Testis (tissue), 5 donors: ENCODE measurements at places on chromosomes 2 and 18. TPM values are rescaled to one million over a fixed set of nuclear protein-coding genes. Genes with fewer than 3 reads are reported as not detected.

- no peak for DNase-seq
These were observed 30.6 kb downstream of the ARMC9 start for GRCh38 chr2:231228974-231229529.

GRCh38 chr18:9993521-9994025, 79.8 kb downstream of the VAPA start:
- no peak for DNase-seq

Gene POTEJ
- 17.2 TPM for total RNA-seq

DNA sequence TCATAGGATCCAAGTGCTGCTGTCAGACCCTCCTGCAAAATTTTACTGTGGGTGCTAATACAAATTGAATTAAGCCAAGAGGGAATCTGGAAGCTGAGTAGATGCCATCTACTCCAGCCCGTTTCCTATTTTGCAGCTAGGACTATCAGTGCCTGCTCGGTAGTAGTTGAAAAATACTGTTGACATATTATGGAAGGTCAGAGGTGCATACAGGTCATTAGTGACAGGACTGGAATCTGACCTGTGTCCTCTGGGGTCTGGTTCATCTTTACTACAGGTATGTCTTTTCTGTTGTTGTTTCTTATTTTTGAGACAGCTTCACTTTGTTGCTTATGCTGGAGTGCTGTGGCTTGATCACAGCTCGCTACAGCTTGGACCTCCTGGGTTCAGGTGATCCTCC, 58.8 kb downstream of the MAP4K4 start:
- DNase-seq, result no peak

Gene EVX2
- total RNA-seq, result 1.5 TPM

DNA sequence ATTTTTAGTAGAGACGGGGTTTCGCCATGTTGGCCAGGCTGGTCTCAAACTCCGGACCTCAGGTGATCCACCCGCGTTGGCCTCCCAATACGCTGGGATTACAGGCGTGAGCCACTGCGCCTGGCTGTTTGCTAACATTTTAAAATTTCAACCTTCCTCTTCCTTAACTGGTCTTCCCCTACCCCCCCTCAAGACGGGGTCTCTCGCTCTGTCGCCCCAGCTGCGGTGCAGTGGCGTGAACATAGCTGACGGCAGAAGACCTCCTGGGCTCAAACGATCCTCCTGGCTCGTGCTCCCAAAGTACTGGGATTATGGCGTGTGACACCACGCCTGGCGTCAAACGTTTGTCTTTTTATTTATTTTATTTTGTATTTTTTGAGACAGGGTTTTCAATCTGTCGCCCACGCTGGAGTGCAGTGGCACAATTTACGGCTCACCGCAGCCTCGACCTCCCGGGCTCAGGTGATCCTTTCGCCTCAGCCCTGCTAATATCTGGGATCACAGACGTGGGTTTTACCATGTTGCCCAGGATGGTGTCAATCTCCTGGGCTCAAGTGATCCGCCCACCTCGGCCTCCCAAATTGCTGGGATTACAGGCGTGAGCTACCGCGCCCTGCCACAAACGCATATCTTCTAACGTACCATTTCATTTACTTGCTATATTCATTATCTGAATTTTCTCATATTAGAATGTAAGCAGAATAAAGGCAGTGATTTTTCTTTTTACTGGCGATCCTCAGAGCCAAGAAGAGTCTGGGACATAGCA, 984 bp upstream of the MSH2 start:
- DNase-seq, result no peak

DNA sequence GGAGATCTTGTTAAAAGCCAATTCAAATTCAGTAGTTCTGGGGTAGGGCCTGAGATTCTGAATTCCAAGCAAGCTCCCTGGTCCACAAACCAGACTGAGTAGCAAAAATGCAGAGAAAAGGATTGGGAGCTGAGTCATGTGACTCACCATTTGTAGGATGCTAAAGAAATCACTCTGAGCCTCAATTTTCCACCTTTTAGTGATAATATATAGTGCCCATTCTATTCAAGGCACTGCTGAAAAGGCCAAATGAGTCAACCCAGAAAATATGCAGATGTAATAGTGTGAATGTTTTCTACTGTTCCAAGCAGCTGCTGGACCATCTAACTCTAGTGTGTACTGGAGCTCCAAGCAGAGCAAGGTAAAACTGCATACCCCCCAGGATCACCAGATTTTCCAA, 47.2 kb downstream of the SLC14A2 start:
- no peak for DNase-seq

Gene FRZB
- 25.9 TPM for total RNA-seq

GRCh38 chr2:127672341-127673224, 2.7 kb downstream of the LIMS2 start:
- peak; percentile 12 for DNase-seq

GRCh38 chr18:46298511-46298910, 194.3 kb downstream of the HAUS1 start:
- no peak for DNase-seq

DNA sequence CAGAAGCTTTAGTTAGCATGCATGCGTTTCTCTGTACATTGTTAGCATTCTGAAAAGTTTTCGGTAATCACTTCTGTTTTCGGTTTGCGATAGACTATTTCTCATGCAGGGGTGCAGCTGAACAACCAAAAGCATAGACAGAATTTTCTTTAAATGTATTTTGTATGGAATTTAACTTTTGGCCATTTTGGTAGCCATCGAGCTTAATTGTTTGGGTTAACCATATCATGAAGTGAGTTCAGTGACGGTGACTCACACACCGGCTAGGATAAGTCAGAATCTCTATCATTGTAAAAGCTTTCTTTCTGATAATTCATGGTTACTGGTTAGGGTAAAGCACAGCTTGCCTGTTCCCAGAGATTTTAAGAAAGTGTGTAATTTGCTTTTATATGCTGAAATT, 107.2 kb downstream of the CD226 start:
- DNase-seq, result no peak

- no peak for DNase-seq
These were observed 99.1 kb downstream of the SLC25A12 start for GRCh38 chr2:171794918-171795317.

DNA sequence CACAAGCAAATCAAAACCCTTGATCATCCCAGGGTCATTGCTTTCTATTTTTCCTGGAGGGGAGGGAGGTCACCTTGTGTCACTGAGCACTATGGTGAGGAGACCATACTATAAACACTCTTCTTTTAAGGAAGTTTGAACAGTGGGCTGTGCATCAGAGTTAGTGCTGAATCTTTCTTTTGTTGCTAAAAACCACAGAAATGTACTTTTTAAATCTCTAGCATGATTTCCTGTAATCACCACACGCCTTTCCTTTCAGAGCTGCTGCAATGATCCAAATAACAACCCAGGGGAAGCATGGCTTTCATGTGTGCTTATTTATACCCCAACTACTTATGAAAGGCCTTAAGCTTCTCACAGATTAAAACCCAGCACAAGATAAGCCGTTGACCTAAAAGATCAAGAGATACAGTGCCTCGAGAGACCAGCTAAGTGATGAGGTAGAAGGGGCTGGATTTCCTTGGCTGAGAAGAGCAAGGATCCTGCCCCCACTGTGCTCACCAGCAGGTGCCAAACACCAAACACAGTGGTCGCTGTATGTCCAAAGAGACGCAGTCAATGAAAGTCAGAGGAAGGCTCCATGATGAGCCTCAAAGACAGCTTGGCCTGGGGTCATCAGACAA, 34.7 kb downstream of the TRABD2A start:
- DNase-seq, result no peak

Gene AMER3
- total RNA-seq, result 3.0 TPM

DNA sequence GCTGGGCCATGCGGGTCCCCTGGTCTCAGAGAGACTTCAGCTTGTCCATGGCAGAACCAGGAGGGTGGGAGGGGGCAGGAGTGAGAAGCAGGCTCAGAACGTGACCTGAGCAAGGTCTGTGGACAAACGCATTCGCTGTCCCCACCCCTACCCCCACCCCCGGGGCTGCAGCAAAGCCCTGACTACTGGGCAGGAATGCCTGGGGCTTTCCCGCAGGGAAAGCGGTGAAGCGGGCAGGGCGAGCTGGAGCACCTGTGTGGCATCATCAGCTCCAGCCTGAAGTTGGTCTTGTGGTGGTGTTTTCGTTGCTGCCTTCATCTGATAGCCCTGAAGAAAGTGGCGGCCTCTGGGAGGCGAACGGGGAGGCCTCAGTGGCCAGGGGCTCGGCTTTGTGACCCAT, 26.1 kb upstream of the ALKAL2 start:
- no peak for DNase-seq

- no peak for DNase-seq
These were observed 69.9 kb upstream of the SMAD7 start for GRCh38 chr18:49020621-49021021.

Gene TRIM54
- 46.8 TPM for total RNA-seq

DNA sequence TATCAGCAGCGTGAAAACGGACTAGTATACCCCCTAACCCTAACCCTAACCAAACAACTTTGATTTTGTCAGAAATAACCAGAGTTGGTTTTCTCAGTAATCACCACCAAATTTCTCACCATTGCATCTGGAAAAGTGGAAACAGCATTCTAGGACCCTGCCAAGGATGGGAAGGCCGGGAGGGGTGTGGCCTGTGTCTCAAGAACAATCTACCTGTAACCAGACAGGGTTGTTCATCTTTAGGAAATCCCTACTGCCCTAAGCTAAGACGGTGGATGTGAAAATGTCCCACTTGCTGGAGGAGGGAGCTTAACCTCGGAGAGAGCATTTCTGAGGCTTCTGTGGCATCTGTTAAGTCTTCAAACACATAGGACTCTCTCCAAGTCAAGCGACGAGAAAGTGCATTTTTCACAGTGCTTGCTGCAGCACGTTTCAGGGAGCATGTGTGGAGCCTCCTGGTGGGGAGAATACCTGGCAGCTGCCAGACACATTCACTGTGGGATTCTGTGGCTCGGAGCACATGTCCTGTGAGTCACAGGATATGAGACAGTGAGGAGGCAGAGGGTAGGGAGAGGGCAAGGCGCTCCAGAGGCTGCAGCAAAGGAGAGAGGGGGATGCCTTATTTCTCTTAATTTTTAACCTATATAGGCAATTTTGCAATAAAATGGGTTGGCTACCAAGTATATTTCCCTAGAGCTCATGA, 207.5 kb downstream of the SPP2 start:
- peak; percentile 22 for DNase-seq

Gene ATAD2B
- total RNA-seq, result 23.2 TPM

- DNase-seq, result no peak
These were observed 153.1 kb upstream of the LMAN1 start for GRCh38 chr18:59512025-59512755.

- DNase-seq, result no peak
These were observed 331.8 kb downstream of the ALK start for GRCh38 chr2:29589440-29590103.

DNA sequence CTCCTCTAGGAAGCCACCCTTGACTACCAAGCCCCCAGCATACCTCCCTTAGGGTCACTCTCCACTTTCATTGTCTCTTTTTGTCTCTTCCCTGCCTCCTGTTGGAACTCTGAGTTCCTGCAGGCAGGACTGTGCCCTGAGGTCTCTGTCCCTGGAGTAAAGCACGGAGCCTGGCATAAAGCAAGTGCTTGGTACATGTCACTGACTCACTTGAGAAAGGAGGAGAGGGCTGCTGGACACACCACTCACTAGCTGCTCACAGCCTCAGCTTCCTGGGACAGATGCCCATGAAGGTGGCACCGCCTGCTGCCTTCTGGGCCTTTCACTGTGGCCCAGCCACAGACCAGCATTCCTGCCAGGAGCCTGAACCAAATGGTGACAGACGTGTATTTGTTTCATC, 64.4 kb downstream of the RPIA start:
- DNase-seq, result no peak

GRCh38 chr2:227804975-227805374, 8.7 kb upstream of the CCL20 start:
- no peak for DNase-seq

DNA sequence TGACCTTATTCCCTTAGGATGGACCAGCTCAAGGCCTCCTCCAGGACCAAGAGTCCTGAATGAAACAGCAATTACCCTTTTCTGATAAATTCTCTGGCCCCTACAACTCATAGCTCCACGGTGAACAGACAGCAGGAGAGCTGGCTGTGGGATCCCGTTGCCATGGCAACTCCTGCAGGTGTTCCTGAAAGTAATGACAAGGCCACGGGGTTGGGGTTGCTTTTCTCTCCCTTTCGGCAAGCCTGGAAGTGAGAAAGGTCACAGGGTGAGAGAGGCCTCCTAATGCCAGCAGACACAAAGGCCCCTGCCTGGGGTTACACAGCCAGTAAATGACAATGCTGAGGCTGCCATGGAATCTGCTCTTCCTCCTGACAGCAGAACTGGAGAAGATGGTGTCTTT, 403.0 kb downstream of the NBAS start:
- no peak for DNase-seq

Gene NMUR1
- total RNA-seq, result 3.7 TPM

DNA sequence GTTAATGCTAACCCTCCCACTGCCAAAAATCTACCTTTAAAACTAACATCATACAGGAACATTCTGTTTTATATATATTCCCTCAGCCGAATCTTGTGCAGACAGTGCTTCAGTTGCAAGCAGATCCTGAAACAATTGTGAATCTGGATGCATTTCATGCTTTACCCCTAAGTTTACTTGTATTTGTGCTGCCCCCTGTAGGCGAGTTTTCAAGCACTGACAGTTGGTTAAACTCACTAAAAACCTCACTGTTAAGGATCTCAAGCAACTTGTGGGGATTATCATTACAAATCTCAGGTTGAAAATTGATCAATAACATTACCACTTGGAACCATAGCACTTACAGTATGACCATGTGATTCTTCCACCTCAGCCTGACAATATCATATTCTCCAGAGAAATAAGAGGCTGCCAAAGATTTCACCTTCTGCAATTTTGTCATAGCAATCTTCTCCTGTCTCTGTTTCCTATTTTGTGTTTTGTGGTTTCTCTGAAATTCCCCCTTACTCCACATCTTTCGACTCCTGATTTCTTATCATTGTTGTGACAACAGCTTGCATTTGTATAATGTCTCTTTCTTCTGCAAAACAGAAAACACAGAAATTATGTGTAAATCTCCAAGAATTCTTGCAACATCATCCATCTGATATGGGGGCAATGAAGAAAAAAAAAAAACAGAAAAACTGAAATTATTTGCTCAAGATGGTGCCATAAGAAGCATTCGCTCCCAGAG, 354.6 kb upstream of the SETBP1 start:
- DNase-seq, result peak; percentile 86

Gene NAT8
- total RNA-seq, result not detected

DNA sequence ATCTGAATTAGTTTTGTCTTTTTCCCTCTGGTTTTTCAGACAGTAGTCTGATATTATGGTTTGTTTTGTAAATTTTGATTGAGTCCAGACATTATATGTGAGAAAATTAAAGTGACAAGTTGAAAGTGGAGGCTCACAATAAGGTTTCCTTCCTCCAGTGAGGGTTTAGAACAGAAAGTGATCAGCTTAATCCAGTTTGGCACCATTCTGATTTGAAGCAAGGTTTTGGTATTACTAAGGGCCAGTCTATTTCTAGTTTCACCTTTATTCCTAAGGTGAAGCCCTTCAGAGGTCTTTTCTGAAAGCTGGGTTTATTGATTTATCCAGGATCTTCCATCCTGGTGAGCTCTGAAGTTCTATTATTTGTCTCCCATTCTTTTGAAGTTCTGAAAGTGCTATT, 68.7 kb downstream of the CDC42EP3 start:
- DNase-seq, result no peak

DNA sequence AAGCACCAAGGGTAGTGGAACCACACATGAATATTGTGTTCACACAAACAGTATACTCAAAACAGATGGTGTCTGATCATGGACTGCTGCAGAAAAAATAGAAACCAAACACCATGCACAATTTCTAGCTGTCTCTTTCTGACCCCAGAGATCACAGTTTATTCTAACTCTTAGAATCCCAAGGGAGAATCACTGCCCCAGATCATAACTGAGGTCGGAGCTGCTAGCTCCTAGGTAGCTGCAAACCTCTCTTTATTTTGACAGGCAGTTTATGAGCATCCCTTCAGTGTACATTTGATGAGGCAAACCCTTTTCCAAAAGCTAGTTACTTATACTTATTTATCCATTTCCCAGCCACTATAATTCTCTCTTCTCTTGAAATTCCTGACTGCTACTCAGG, 439.1 kb upstream of the HNMT start:
- no peak for DNase-seq
